ENCODE measurements at places on chromosomes 6 and 20. TPM values are rescaled to one million over a fixed set of nuclear protein-coding genes. Genes with fewer than 3 reads are reported as not detected.

Gene TLDC2
- not detected for total RNA-seq

Gene ADAM33
- not detected for total RNA-seq

Gene BMP6
- total RNA-seq = 0.21 TPM

Gene HTR1E
- not detected for total RNA-seq

Gene DBNDD2
- total RNA-seq = 15.4 TPM

Gene RNF39
- total RNA-seq = 1.5 TPM

Gene TRAPPC3L
- not detected for total RNA-seq

Gene BNIP5
- not detected for total RNA-seq

Gene ZSCAN9
- 16.6 TPM for total RNA-seq

Gene TCP11
- total RNA-seq = under 0.01 TPM

Gene SLCO4A1
- total RNA-seq = 4.8 TPM

Gene BPIFB1
- total RNA-seq = 3.3 TPM

Gene SLC17A9
- 0.28 TPM for total RNA-seq

Gene LEMD2
- 79.9 TPM for total RNA-seq

Gene C6orf118
- not detected for total RNA-seq

Gene TNXB
- total RNA-seq = 1.0 TPM
